ENCODE measurements at places on chromosomes 2 and 18.
A peak's percentile ranks its signal among the peaks of the same experiment; 100 is the strongest.

- DNase-seq = no peak
These were observed 38.5 kb upstream of the ATP8B1 start for GRCh38 chr18:57841568-57841967.

DNA sequence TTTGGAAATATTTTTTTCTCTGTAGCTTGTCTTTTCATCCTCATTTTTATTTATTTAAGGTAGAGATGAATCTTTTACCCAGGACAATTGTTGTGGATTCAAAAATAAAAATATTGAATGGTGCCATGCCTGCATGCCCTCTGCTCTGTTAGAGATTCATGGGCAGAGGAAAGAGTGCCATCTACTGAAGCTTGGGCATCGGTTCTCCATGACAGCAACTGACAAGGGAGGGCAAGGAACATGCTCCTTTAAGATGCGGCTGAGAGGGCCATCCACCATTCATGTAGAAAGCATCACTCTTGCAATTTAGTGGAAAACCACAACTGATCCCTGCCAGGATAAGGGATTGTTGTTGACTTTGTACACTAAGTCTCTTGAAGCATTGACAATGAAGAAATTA is 79.9 kb downstream of the PARD3B start:
- DNase-seq = peak; percentile 43

- no peak for DNase-seq
These were observed 13.3 kb upstream of the RAB17 start for GRCh38 chr2:237603718-237604362.

GRCh38 chr2:113857464-113857863 is 32.4 kb upstream of the ACTR3 start:
- no peak for DNase-seq

GRCh38 chr2:205657579-205657978 is 24.7 kb upstream of the NRP2 start:
- no peak for DNase-seq

DNA sequence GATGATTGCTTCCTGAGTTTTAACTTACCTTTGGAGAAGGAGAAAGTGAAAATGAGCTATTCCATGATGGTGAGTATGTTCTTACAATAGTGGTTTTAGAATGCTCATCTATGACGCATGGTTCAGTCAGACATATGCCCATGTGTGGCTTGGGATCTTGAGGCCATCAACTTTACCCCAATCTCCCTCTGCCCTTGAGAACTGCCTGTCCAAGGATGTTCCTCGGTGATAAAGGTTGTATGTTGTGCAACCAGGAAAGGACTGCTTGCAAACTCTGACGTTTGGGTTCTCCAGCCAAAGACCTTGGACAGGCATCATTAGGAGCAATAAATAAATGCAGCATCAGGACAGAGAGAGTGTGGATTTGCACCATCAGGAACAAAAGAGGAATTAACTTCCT is 165.0 kb downstream of the ZEB2 start:
- no peak for DNase-seq

DNA sequence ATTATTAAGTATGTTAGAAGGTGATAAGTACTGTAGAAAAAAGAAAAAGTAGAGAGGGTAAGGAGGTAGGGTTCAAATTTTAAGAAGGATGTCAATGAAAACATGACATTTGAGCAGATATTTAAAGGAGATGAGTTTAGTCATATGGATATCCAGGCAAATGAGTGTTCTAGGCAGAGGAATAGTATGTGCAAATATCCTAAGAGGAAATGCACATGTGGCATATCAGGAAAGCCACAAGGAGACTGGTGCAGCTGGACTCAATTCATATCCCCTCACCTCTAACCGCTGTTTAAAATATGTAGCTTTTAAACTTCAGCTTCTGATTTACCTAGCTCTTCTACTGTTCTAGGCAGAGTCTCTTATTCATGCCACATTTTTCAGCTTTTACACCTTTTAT is 9.5 kb downstream of the AGPS start:
- DNase-seq = no peak

DNA sequence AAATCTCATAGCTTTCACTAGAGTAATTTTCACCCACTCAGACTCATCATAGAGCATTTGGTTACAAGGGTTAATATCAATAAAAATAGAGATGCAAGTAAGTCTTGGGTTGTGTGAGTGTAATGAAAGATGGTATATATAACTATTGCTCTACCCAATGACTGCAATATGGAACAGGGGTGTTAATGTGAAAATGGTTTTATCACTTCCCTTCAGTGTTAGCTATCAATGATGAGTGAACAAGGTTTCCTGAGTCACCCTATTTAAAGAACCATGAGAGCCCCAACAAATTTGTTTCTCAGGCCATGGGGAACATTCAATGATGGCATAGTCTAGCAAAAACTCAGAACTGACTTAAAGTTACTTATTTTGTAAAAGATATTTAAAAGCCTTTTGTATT is 1133.6 kb upstream of the ZEB2 start:
- no peak for DNase-seq

- no peak for DNase-seq
These were observed 164.4 kb downstream of the TMEFF2 start for GRCh38 chr2:192030289-192030688.

GRCh38 chr2:144519934-144520731 is at the start of gene ZEB2:
Gene ZEB2 (minus strand): TSS chr2:144520119. CDS start chr2:144517350, 2,769 bp downstream.
- peak; percentile 43 for DNase-seq

DNA sequence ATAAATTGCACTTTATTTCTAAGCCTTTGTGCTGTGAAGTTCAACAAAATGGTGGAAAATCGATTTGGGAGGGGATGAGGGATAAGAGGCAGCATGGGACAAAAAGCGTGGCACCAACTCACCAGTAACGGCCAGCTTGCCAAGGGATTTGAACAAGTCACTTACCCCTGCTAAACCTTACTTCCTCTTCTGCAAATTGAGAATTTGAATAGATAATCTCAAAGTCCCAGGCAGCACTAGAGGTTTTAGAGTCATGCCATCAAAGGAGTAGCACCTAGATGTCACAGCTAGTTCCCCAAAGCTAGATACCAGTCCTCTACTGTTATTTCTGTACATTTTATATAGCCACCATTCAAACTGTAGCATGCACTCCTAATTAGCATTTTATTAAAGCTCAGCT is 83.7 kb upstream of the VRK2 start:
- DNase-seq = no peak

- DNase-seq = peak; percentile 3
These were observed 221.4 kb downstream of the ARL4C start for GRCh38 chr2:234275515-234275914.

DNA sequence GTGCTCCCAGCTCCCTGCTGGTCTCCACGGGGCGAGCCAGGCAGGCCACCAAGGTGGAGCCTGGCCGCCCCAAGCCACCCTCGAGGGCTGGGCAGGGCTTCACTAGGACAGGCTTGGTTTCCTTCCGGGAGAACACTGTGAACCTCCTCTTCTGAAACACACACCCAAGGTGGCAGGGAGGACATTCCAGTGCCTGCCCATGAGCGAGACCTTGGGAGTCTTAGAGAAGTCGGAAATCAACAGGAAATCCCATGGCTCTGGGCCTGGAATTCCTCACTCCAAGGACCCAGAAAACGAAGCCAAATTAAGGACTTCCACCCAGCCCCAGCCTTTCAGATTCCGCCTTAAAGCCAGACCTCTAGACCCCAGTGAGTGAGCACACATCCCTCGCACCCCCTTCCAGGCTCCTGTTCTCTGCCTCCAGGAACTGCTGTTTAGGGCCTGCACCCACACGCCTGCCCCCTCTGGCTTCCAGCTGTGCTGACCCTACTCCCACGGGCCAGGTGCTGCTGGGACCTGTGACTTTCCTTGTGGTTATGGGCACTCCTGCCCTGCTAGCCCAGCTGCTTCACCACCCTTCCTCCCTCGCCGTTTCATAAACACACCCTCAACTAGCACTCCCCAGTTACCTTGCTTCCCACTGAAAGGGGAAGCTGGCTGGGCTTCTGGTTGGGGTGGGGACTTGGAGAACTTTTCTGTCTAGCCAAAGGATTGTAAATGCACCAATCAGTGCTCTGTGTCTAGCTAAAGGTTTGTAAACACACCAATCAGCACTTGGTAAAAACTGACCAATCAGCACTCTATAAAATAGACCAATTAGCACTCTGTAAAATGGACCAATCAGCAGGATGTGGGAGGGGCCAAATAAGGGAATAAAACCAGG is 13.7 kb downstream of the GPR17 start:
- no peak for DNase-seq

- DNase-seq = peak; percentile 63
These were observed 99.5 kb upstream of the CCDC85A start for GRCh38 chr2:56084111-56084901.

DNA sequence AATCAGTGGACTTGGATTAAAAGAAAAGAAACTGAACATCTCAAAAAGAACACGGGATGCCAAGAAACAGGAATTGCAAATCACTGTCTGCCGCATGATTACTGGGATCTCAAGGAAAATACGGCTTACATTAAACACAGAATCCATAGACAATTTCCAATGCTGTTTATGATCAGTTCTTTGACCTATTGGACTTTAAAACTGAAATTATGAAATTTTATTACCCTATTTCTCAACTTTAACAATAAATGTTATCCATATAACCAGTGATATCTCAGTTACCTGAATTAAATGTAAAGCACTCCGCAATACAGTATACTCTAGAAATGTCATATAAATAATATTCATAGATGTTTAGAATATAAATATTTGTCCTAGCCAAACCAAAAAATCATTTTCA is 1556.9 kb upstream of the NXPH2 start:
- DNase-seq = no peak

DNA sequence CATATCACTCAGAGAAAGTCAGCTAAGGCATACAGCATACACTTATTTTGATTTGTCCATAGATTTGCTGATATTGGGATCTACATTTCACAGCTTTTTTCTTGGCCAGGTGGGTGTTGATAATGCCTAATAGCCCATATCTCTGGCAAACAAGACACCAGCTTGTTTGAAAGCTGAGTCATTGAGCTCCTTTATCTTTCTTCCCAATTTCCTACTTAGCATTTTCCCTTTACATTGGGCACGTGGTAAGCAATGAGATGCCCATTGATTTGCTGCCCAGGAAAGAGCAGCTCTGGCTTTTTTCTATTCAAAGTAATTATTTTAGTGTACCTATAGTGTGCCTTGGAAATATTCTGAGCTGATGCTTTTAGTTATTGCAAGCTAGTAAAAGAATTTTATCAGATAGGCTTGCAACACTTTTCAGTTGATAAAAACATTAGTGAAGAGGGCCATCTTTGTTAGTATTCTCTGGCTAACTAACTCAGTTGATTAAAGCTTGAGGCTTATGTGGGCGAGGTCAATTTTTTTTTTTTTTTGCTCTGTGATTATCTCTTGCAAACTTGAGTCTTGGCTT is 79.6 kb downstream of the OSBPL6 start:
- DNase-seq = peak; percentile 39

DNA sequence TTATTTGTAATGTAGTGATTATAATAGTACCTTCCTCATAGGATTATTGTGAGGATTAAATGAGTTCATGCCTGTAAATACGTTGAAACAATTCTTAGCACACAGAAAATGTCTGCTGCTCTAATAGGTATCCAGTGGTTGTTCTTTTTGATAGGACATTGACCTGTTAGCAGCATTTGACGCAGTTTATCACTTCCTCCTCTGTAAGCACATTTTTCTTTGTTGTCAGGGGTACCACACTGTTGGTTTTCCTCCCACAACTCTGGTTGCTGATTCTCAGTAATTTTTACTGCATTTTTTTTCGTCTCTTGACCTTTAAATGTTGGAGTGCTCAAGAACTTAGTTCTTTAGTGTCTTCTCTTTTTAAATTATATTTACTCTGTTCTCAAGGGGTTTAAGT is 15.4 kb downstream of the PPM1B start:
- no peak for DNase-seq

DNA sequence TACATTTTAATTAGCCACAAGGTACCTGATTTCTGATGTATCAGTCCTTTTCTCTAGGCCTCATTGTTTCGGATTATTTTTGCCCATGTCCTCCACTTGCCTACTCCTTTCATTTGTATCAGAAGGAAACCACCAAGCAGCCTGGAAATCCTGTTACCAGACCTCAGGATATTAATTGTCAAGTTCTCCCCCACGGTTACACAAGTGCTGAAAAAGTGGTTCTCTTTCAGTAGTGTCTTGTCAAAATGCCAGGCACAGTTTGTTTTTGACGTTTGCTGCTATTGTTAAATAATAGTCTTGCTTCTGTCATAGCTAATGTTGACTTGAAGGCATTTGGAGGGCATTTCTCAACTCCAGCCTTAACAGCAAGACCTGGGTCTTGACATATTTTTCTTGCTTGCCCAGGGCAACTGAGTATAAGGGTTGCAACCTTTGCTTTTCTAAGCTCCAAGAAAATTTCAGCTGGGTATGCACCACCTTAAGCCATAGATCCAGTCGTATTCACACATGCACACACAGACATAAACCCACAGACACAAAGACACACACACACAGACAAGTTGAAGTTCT is 31.0 kb downstream of the INSIG2 start:
- DNase-seq = no peak

DNA sequence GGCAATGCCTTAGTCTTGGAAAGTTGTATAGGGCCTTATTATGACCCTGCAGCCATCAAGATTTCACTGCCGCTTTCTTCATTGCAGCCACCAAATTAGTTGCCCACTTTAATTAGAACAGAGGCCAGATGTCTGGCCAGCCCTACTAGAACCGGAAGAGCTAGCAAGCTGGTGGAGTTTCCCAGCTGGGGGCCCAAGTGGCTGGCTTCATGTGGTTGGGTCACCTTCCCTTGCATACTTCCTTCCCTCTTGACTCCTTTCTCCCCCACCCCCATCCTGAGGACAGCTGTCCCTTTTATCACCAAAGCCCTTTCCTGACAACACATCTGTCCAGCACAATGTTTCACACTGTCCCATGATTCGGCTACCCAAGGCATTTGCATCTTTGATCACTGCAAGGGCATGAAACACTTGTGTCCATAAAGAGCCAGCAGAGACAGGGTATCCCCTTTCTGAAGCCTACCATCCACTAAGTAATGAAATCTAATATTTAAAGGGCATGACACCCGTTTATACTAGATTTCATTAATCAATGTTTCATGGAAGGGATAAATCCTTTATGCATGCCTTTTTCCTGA is 187.2 kb downstream of the BCL11A start:
- DNase-seq = no peak
